Activated effector memory CD4-positive, alpha-beta T cell treated with Interleukin-2 at 50 U/mL for 16 hours (primary cell): ENCODE measurements at places on chromosomes 5 and 9.

DNA sequence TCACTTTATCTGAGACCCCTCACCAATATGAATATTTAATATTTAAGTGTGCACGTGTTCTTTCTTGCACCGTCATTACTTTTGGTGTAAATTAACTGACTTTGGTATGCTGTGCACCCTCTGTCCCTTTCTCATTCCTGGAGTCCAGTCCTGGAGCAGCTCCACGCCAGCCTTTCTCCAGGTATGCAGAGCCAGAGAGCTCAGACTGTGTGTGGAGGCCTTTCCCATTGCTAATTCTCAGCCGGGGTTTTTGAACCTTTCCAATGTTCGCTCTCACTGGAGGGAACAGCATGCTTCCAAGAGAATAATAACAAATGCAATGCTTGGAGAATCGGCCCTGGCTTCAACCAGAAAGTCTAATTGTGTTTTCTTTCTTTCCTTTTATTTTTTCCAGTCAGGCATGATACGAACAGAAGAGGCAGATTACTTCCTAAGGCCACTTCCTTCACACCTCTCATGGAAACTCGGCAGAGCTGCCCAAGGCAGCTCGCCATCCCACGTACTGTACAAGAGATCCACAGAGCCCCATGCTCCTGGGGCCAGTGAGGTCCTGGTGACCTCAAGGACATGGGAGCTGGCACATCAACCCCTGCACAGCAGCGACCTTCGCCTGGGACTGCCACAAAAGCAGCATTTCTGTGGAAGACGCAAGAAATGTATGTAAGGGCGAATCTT, 41.7 kb downstream of the ADAMTS16 start:
- DNase-seq, result no peak

DNA sequence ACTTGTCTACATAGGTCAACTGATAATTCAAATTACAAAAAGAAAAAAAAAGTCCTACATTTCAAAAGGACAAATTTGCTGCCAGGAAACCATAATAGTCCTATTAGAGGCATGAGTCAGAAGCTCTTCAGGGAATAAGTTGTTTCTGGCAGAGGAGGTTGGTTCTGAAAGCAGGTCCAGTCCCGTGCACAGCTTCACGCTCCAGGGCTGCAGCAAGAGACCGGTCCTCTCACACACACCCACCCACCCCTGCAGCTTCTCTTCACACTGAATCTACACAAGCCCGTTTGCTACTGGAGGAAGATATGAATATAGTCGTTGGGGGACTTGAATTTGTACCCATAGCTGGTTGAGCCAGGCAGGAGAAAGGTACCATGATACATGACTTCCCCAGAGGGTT, 36.9 kb upstream of the SLC1A3 start:
- no peak for DNase-seq

DNA sequence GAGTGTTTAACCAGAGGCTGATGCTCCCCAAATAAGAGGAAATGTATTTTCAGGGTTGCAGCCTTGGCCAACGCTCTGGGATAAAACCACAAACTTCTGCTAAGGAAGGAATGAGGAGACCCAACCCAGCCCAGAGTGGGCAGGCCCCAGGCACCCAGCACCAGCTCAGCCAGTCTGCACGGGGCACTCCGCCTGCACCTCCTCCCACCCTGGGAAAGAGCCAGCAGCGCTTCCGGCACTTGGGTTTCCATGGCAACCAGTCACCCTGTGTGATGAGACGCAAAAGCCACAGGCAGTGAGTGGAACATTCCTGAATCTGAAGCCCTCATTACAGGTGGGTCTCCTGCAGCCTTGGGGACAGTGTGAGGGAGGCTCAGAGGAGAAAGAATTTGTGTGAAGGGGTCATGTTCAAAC, 85.2 kb upstream of the ZBTB43 start:
- peak; percentile 80 for DNase-seq

DNA sequence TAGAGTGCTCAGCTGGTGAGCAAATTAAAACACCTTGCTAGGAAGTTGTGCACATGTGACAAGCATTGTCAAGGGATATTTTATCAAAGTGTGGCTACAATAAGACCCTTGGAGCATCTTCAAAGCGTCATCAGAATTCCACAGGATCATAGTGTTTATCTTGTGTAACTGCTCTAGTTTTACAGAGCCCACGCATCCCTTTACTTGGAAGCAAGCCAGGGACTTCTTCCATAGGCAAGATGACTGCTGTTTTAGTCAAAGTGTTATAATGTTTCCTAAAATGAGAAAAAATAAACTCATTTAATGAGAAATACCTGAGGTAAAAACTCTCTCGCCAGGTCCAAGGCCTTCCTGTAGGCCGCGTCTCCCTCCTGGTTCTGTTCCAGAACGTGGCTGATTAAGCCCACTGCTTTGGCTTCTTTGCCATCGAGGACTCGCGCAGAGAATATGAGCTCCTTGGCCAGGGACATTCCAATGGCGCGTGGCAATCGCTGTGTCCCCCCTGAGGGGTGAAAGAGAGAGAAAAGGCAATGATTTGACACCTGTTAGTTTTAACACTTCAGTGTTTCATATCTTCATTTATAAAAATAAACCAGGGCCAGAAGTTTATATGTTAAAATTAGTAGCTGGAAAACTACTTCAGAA, 141.1 kb downstream of the AUH start:
- no peak for DNase-seq

DNA sequence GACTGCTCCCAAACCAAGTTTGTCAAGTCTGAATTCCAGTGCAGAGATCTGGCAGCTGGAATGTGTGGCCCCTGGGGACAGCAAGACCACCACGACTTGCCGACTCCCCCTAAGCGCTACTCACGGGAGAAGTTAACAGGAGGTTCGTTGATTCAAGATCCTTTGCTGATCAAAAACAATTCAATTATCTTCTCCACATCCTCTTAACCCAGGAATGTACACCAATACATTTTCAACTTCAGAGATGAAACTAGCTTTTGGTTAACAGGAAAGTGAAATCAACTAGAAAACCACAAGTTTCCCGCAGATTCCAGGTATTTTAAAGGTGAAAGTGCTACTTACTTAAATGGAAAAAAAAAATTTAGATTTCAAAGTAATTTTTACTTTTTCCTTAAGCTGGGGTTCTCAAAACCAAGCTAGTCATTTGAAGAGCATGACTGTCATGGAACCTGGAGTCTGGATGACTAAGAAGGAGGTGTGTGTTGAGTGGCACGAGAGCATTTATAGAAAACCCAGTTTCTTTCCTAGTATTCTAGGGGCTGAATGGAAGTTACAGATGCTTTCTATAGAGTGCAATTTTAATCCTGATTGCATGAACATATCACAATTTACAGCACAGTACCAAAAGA, 257.5 kb upstream of the PANK3 start:
- no peak for DNase-seq

DNA sequence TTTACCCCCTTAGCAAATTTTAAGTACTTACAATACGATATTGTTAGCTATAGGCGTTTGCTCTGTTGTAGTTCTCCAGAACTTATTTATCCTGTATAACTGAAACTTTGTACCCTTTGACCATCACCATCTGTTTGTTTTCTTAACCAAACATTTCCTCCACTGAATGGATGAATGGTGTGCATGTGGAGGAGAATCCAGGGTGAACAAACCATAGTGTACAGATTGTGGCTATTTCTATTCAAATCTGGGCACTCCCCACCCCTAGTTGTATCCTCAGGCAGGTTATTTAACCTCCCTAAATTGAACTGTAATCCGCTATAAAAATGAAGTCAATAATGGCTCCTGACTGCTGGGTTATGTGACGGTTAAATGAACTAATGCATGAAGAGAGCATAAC, 21.4 kb upstream of the HAPLN1 start:
- no peak for DNase-seq

GRCh38 chr5:132688536-132689339, 14.9 kb downstream of the IL4 start:
- no peak for DNase-seq

GRCh38 chr9:95143591-95144561, 173.6 kb downstream of the FANCC start:
- DNase-seq, result no peak

DNA sequence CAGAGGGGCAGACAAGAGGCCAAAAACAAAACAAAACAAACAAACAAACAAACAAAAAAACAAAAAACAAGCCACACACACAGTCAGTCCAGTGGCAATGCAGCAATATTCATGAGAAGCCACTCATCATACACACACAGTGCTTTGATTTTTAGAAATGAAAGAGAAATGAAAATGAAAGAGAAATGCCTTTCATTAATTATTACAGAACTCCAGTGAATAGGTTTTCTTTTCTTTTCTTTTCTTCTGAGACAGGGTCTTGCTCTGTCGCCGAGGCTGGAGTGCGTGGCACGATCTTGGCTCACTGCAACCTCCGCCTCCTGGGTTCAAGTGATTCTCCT, 36.9 kb downstream of the SPRY4 start:
- DNase-seq, result no peak

GRCh38 chr5:67249590-67249895, 52.9 kb upstream of the CD180 start:
- no peak for DNase-seq

- DNase-seq, result no peak
Observed at GRCh38 chr5:103428411-103428871, 134.1 kb downstream of the NUDT12 start.
